ENCODE measurements at places on chromosomes 3 and 15. TPM values are rescaled to one million over a fixed set of nuclear protein-coding genes. Genes with fewer than 3 reads are reported as not detected.

The SLC22A14 gene
- total RNA-seq: 0.86 TPM

The CD200 gene
- 1.3 TPM for total RNA-seq

DNA sequence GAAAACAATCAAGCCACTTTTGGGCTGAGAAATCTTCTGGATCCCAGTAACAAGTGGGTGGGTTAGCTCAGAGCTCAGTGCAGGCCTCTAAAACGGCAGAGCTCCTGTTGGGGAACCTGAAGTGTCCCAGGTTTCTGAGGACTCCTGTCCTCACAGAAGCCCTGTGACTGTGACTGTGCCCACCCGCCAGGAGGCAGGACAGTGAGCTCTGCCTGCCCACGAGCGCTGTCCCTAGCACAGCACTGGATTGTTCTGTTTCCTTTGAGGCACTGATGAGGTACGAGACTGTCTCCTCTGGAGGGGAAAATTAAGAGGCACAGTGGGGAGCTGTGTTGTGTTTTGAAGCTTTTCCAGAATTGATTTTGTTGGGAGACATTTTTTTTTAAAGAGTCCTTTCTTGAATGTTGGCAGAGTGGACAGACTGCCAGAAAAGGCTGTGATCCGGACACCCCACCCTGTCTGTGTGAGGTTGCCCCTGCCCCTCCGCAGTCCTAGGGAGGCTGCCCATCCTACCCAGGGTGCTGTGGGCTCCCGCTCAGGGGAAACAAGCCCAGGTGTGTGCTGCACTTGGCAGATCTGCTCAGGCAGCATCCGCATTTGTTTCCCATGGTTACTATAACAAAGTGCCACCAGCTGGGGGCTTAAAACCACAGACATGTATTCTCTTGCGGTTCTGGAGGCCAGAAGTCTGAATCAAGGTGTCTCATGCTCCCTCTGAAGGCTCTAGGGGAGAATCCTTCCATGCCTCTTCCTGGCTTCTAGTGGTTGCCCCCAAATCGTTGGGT, 66.6 kb upstream of the LARS2 start:
- no peak for DNase-seq

The HCN4 gene
- total RNA-seq: not detected

DNA sequence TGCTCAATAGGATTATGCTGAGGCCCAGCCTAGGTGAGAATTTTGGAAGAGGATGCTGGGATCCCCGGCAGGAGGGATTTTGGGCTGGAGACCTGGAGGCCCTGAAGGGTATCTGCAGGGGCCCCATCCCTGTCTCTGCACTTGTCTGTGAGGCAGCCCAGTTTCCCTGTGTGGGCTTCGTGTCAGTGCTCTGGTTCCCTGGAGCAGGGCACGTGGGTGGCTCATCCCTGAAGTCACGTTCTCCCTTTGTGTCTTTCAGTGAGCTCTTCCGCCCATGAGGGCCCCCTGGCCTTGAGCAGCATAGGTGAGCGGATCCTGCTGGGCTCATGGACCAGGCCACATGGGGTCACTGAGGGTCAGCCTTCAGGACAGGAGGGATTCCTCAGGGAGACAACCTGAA, 217.9 kb downstream of the SNRPN start:
- no peak for DNase-seq

DNA sequence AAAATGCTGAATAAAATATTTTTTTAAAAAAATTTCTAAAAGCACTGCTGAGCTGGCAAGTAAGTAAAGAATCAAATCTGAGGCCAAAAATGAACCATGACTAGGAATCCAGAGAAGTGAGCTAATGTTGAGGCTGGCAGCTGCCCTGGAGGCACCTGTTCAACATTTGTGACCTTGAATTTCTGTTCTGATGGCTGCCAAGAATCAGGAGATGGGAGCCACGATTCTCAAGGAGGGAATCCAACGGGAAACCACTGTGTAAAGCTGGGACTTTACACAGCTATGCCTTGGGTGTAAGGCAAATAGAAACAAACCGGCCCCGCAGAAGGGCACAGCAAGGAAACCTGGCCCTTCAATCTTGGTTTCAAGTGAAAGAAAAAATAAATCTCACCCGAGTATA, 22.7 kb downstream of the HEG1 start:
- no peak for DNase-seq

GRCh38 chr3:9864200-9864927, 15.7 kb downstream of the CIDEC start:
- DNase-seq: peak; percentile 96

DNA sequence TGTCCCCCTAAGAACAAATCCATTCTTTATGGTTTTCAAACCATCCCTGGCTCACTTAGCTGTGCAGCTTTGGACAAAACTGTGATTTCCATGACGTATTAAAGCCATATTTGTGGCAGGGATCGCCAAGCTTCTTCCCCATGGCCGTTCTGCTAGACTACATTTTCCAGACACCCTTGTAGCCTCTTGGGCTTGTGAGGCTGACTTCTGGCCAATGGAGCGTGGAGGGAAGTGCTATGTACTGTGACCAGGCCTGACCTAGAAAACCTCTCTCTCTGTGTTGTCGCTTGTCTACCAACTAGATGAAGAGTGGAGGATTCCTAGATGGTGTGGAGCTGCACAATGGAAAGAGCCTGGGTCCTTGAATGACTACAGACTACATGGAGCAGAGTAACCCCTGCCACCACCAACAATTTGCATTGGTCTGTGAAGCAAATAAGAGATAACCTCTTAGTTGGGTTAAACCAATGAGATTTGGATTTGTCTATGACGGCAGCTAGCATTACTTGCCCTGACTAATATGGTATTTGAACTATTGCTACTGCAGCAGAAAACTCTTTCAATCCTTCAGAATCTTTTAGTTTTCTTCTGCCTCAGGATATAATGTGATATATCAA, 22.1 kb upstream of the MGLL start:
- DNase-seq: no peak

- DNase-seq: no peak
These were observed 18.8 kb upstream of the ANKDD1A start for GRCh38 chr15:64892847-64893403.

DNA sequence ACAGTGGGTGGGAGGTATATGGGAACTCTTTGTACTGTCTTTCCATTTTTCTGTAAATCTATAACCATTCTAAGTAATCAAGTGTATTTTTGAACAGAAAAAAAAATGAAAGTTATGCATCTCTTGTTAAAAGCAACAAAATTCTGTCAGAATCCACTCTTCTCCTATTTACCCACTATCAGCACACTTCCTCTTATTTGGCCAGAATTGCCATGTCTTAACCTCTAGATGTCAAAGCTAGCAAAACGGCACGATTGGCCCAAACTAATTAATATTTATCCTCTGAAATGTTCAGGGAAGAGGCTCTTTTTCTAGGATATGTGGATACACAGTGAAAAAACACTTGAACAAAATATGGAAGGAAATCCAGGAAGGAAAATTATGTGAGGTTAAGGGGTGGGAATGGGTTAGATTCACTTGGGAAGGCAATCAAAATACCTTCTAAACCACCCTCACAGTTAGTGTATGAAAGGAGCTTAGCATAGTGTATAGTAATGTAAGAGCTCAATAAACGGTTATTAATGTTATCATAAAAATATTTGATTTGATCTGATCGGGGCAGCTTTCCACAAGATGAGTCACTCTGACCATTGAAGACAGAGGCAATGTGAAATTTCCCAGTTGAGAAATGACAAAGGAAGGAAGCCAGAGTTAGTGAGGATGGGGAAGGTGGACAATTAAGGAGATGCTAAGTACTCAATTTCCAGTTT, 20.1 kb upstream of the TGFBR2 start:
- DNase-seq: no peak

GRCh38 chr3:18247139-18247695, 177.9 kb downstream of the SATB1 start:
- DNase-seq: no peak

DNA sequence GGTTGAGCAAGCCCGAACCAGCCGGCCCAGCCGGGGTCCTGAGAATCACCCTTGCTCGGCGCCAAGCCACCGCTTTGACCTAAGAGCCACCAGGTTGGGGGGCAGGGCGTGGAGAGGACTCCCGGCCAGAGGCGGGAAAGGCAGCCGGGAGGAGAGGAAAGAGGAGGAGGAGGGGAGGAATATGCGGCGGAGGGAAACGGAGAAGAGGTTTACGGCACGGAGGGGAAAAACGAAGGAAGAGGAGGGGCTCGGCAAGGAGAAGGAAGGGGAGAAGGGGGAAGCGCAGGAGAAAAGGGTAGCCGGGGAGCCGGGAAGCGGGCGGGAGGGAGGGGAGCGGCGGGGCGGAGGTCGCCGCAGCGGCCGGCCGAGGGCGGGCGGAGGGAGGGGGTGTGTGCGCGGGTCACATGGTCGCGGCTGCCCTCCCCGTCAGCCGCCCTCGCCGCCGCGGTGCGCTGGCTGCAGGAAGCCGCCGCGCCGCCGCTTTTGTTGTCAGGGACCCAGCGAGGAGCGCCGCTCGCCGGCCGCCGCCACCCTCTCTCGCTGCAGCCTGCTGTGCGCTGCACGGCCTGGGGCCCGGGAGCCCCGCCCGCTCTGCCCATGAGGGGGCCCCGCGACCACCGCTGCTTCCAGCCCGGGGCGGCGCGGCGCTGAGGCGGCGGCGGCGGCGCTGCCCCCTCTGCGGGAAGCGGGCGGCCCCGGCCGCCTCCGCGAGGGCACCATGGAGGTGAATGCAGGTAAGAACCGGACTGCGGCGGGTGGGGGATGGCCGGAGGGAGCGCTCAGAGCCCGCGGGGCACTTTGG, at the start of gene NR1D2:
Gene NR1D2, plus strand, starts transcription at position 426 of the 802 bp plus-strand sequence. Its CDS starts 293 bp downstream, at position 719.
- peak; percentile 78 for DNase-seq

DNA sequence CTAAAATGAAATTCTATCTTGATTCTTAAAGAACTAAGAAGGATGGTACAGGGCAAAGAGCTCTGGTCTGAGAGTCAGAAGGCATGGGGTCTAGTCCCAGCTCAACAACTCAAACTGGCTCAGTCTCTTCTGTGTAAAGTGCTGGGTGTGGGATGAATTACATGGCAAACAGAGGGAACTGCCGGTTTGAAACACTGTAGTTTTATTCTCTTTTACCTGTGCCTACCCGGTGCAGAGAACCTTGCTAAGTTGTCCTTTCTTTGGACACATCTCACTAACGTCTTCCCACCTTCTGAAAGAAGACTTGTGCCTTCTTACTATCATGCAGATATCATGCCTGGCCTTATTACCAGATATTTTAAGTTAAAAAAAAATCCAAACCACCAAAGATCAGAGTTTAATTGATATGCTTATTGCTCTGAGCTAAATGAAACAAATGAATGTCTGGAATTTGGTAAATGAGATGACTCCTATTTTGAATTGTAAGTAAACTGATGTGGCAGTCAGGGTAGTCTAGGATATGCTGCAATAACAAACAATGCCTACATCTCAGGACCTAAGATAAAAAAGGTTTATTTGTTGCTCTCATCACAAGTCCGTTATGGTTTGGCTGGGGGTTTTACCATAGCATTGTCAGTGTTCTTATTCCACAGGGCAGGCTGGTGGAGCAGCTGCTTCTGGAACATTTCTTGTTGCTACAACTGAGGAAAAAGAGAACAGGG, 12.5 kb upstream of the RARRES1 start:
- DNase-seq: no peak

The ARNT2 gene
- total RNA-seq: 20.7 TPM

The TIMP4 gene
- total RNA-seq: 1.3 TPM

The GOLGA6B gene
- not detected for total RNA-seq

- DNase-seq: no peak
These were observed 484.6 kb downstream of the ROBO2 start for GRCh38 chr3:77524463-77524862.

The CFAP91 gene
- 0.43 TPM for total RNA-seq

The ROBO2 gene
- 6.1 TPM for total RNA-seq

The UCN2 gene
- 6.0 TPM for total RNA-seq

The GOLGA6L10 gene
- total RNA-seq: 2.9 TPM

DNA sequence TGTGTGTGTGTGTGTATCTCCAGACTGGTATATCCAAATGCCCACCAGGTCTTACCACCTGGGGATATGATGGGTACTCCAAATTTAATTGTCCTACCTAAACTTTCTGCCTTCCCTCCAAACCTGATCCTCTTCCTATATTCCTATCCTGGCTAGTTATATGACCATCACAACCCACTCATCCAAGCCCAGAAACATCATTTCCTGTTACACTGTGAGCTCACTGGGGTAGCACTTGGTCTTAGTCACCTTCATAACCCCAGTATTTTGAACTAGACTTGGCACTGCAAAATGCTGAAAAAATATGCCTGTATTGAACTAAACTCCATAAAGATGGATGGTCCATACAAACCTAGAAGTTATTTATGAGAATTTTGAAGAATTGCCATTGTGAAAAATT, 178.8 kb upstream of the EIF1B start:
- no peak for DNase-seq

The DAZL gene
- not detected for total RNA-seq

- DNase-seq: no peak
These were observed 56.3 kb downstream of the OSBPL10 start for GRCh38 chr3:31924610-31925270.

GRCh38 chr3:178001670-178002101, 534.5 kb upstream of the KCNMB2 start:
- DNase-seq: peak; percentile 26

DNA sequence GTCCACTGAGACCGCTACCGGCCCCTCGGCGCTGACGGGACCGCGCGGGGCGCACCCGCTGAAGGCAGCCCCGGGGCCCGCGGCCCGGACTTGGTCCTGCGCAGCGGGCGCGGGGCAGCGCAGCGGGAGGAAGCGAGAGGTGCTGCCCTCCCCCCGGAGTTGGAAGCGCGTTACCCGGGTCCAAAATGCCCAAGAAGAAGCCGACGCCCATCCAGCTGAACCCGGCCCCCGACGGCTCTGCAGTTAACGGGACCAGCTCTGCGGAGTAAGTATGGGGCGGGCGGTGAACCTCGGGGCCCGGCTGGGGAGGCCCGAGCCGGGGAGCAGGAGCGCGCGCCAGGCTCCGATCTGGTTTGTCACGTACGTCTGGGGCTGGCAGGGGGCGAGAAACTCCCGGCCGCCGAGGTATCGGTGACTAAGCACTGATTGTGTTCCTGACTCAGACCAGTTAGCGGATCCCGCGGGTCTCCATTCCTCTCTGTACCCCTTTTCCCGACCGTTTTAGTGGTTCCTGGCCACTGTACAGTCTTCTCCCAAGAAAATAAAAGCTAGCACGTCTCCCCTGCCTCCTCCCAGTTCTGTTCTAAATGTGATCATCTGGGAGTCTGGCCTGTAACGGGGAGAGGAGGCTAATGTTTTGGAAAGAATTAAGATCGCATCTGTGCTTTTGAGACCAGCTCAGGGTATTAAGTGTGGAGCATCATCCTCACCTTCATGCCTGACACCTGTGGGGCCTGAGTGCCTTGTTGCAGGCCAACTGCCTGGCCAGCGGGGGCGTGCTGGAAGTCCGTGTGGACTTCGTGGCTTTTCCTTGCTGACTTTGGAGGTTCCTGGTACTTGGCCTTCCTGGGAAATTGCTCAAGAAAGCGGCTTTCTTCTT, 691 bp downstream of the MAP2K1 start:
- DNase-seq: peak; percentile 79

- peak; percentile 91 for DNase-seq
These were observed 32.8 kb downstream of the CDIN1 start for GRCh38 chr15:36612063-36612788.
